Vagina (tissue), 2 donors: ENCODE measurements at places on chromosomes 12 and 14.

DNA sequence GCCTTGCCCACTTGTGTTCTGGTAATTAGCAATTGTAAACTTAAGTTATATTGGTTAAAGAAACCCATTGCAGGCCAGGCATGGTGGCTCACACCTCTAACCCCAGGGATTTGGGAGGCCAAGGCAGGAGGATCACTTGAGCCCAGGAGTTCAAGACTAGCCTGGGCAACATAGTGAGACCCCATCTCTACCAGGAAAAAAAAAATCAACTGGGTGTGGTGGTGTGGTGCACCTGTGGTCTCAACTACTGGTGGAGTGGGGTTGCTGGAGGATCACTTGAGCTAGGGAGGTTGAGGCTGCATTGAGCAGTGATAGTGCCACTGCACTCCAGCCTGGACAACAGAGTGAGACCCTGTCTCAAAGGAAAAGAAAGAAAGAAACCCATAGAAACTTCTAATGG, 13.7 kb downstream of the YY1 start:
- H3K27ac ChIP-seq = no peak overlapping the region
- peaks cover 77% of the 10 kb centered on the region for H3K4me1 ChIP-seq
- no peak for DNase-seq
- H3K36me3 ChIP-seq = no peaks in the 10 kb centered on the region

DNA sequence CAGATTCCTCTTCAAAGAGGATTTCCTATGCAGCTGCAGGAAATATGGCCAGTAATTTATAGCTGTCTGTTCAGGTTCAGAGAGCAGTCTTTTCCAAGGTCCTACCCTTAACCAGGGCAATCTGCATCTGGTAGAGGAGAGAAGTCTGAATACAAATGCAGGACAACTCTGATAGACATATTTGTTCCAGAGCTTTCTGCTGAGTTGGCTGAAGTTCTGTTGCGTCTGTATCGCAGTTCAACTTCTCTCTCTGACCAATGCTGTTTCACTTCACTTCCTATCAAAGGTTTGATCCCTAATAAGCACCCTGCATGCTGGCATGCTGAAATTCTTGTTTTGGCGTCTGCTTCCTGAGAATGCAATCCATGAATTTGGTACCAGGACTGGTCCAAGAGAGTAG, 14.0 kb upstream of the CCDC91 start:
- no peaks in the 10 kb centered on the region for H3K4me1 ChIP-seq
- no peaks in the 10 kb centered on the region for H3K27me3 ChIP-seq
- H3K27ac ChIP-seq = no peak overlapping the region
- no peaks in the 10 kb centered on the region for H3K36me3 ChIP-seq
- H3K4me3 ChIP-seq = no peak overlapping the region
- no peak for DNase-seq

GRCh38 chr12:53427905-53428594, 4.4 kb downstream of the AMHR2 start:
- no peaks in the 10 kb centered on the region for H3K4me1 ChIP-seq
- no peak overlapping the region for H3K27ac ChIP-seq
- no peaks in the 10 kb centered on the region for H3K36me3 ChIP-seq
- no peak for DNase-seq
- H3K27me3 ChIP-seq = no peaks in the 10 kb centered on the region

DNA sequence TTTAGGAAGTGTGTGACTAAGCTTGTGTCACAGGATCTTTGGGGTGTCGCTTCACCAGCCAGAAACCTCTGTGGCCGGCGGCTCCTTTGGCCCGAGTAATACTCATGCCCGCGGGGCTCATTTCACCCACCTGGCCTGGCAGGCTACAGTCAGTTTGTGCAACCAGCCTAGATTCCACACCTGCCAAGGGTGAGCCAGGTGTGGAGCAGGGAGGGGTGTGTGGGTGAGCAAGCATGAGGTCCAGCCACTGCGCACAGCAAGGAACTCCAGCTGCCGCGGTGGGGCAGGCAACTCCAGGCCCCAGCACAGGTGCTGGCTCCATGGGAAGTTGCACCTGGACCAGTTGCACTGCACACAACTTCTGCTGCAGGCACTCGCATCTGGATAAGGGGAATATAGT, 462.3 kb upstream of the LRFN5 start:
- no peak overlapping the region for H3K27ac ChIP-seq
- no peaks in the 10 kb centered on the region for H3K36me3 ChIP-seq
- no peak overlapping the region for H3K4me3 ChIP-seq
- DNase-seq = no peak

- DNase-seq = no peak
- H3K4me1 ChIP-seq = no peaks in the 10 kb centered on the region
- H3K27me3 ChIP-seq = no peaks in the 10 kb centered on the region
- no peak overlapping the region for H3K27ac ChIP-seq
- H3K4me3 ChIP-seq = no peak overlapping the region
These were observed 120.1 kb downstream of the MDGA2 start for GRCh38 chr14:47555333-47555732.

GRCh38 chr12:6533923-6534694, at the start of gene GAPDH:
Gene GAPDH, plus strand, starts transcription at chr12:6534517. Its CDS starts 316 bp downstream, at chr12:6534833.
- H3K36me3 ChIP-seq = peaks cover 55% of the 10 kb centered on the region
- H3K4me3 ChIP-seq = peak within 1 kb of the TSS; percentile 65
- H3K27ac ChIP-seq = peak within 1 kb of the TSS; percentile 87
- peaks cover 49% of the 10 kb centered on the region for H3K4me1 ChIP-seq

GRCh38 chr12:132336451-132337413, 7.3 kb upstream of the GALNT9 start:
- no peaks in the 10 kb centered on the region for H3K4me1 ChIP-seq
- no peaks in the 10 kb centered on the region for H3K27me3 ChIP-seq
- H3K36me3 ChIP-seq = no peaks in the 10 kb centered on the region
- no peak overlapping the region for H3K27ac ChIP-seq
- H3K4me3 ChIP-seq = no peak overlapping the region
- no peak for DNase-seq

- H3K27me3 ChIP-seq = no peaks in the 10 kb centered on the region
- H3K36me3 ChIP-seq = no peaks in the 10 kb centered on the region
- DNase-seq = no peak
- H3K4me3 ChIP-seq = no peak overlapping the region
These were observed 268.6 kb downstream of the TRHDE start for GRCh38 chr12:72540811-72541210.

- H3K4me1 ChIP-seq = no peaks in the 10 kb centered on the region
- DNase-seq = no peak
- H3K27ac ChIP-seq = no peak overlapping the region
- no peaks in the 10 kb centered on the region for H3K27me3 ChIP-seq
These were observed 17.2 kb upstream of the CDK2AP1 start for GRCh38 chr12:123288751-123289346.

DNA sequence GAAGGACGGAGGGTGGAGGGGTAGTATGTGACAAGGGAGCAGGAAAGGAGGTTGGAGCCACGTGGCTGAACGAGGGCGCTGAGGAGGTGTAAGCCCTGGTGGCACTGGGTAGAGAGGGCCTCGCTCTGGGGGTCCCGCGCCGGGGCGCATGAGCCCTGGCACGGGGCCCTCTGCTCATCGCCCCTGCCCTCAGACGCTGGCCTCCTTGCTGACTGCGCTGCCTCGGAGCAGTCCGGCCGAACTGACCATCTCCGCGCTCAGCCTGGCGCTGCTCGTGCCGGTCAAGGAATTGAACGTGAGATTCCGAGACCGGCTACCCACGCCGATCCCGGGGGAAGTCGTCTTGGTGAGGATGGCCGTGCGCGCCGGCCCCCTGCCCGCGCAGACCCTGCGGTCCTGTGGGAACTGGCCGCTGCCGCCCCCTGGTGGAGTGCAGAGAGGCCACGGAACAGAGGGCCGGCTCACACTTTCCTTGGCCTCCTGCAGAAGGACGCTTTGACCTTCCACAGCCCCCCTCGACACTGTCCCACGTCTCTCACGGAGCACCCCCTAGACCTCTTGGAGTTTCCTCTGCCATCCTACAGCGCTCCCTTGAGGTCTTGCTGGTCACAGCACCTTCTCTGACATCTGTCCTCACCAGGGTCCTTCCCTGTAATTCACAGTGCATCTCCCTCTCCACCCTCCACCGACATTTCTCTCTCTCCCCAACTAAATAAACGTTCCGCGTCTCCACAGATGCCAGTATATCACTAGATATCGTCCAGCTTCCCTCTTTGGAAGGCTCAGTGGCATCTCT, 10.5 kb downstream of the ARHGEF25 start:
- H3K4me1 ChIP-seq = peaks cover 21% of the 10 kb centered on the region
- H3K27me3 ChIP-seq = no peaks in the 10 kb centered on the region
- peak overlapping the region; percentile 40 for H3K4me3 ChIP-seq
- no peak overlapping the region for H3K27ac ChIP-seq
- no peaks in the 10 kb centered on the region for H3K36me3 ChIP-seq
- no peak for DNase-seq

DNA sequence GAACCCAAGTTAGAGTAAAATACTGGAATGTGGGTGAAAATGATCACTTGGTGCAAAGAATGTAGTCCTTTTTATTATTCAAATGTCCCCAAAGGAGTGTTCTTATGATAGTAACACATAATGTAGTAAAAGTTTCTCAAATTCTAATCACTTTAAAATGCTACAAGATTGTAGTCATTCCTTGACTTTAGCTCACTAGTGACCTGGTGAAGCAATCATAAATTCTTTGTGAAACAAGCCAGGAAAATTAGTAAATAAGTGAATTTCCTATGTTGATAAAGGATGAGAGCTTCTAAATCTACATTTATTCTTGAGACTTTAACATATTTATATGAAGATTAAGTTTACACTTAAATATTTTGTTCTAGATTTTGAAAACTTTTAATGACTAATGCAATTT, 30.7 kb upstream of the SLC17A8 start:
- H3K36me3 ChIP-seq = no peaks in the 10 kb centered on the region
- no peak overlapping the region for H3K4me3 ChIP-seq
- no peak overlapping the region for H3K27ac ChIP-seq
- H3K27me3 ChIP-seq = no peaks in the 10 kb centered on the region
- no peak for DNase-seq
- H3K4me1 ChIP-seq = no peaks in the 10 kb centered on the region

DNA sequence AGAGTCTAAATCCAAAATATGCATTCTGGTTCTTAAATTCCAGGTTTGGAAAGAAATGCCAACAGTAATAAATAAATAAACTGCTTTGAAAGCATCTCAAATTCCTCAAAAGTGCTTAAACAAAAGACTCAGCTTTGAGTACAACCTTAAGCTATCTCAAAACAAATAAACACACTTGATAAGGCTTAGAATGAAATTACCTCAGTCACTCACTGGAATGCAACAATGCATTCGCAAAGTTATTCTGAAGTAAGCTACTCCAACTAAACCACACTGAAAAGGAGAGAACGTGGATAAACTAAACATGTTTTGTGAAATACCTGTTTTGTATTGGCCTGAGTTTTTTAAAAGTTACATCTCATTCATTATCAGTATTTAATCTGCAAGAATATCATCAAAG, 1.2 kb downstream of the SPTSSA start:
- H3K4me1 ChIP-seq = peaks cover 28% of the 10 kb centered on the region
- peak overlapping the region; percentile 94 for H3K27ac ChIP-seq
- no peaks in the 10 kb centered on the region for H3K36me3 ChIP-seq
- H3K4me3 ChIP-seq = peak overlapping the region; percentile 84

DNA sequence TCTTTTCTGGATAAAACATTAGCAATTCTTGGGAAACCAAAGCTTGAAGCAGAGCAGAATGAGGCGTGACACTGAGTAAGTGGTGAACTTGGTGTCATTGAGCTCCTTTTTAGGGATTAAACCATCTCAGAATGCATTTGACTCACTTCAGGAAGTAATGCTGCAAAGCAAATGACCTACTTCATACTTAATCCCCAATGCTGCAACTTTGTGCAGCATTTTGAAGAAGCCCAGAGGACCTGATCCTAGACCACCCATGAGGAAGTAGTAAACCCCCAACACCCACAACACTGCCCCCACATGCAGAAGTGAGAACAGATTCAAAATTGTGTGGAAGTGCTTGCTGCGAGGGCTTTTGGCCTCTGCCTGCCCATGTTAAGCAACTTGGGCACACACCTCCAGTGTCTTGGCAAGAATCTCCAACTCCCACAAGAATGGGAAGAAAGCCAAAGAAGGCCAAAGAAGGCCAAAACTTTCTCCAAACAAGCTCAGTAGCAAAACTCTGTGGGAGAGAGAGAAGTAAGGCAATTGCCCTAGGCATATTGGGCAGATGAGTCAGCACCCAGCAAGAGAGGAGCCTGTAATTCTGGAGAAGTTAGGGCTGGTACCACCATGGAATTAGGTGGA, 69.2 kb upstream of the ETV6 start:
- H3K4me1 ChIP-seq = peaks cover 10% of the 10 kb centered on the region
- H3K36me3 ChIP-seq = no peaks in the 10 kb centered on the region
- no peak overlapping the region for H3K27ac ChIP-seq
- no peak for DNase-seq
- no peaks in the 10 kb centered on the region for H3K27me3 ChIP-seq

DNA sequence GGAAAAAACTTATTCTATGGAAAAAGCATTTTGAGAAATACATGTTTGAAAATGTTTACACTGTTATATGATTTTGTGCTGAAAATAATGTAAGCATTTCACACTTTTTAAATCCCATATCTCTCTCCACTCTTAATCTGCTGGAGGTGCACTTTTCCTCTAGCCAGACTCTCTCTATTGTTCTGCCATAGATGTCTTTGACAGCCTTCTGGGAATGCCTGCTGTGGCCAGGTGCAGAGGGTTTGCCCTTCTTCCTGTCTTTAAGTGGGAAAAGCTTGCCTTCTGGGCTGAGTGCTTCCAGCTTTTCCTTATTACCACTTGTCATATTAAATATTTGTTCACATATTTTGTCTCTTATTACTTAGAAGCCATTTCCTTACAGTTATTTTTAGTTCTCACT, 60.1 kb upstream of the PPM1H start:
- no peaks in the 10 kb centered on the region for H3K4me1 ChIP-seq
- H3K36me3 ChIP-seq = no peaks in the 10 kb centered on the region
- no peak overlapping the region for H3K4me3 ChIP-seq
- H3K27ac ChIP-seq = no peak overlapping the region

DNA sequence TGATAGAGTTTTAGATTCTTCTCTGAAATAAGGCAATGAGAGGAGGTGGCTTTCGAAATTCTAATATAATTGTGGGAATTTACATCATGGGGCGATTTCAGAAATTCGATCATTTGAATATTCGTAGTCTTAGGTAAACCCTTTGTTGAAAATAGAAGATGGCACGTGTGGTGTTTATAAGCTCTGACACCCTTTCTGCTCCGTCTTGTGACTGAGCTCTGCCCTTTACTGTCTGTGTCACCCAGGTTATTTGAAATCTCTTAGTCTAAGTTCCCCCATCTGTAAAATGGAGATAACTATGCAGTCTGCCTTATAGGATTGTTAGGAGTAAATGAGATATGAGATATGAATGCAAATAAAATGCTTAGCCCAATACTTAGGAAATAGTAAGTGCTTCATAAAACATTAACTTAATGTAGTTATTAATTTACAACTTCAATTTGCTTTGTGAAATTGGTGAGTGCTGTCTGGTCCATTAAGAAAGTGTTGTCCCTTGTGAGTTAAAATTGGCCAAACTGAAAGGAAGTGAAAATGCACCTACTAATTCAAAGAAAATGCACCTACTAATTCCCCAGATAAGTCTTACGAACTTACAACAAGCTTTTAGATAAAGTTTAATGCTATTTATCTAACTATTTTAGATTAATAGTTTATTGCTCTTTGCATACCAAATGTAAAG, 1.5 kb downstream of the BMAL2 start:
- H3K4me3 ChIP-seq = peak overlapping the region; percentile 61
- no peak overlapping the region for H3K27ac ChIP-seq
- no peaks in the 10 kb centered on the region for H3K36me3 ChIP-seq
- H3K27me3 ChIP-seq = no peaks in the 10 kb centered on the region
- no peak for DNase-seq
- H3K4me1 ChIP-seq = peaks cover 28% of the 10 kb centered on the region
